Osteoblast (primary cell): ENCODE measurements at places on chromosomes 4 and X. TPM values are rescaled to one million over a fixed set of nuclear protein-coding genes. Genes with fewer than 3 reads are reported as not detected.

GRCh38 chrX:95427389-95427788 is 1257.3 kb upstream of the DIAPH2 start:
- DNase-seq: no peak

- DNase-seq: no peak
Measured at GRCh38 chr4:38164346-38164745, 204.1 kb downstream of the PTTG2 start.

DNA sequence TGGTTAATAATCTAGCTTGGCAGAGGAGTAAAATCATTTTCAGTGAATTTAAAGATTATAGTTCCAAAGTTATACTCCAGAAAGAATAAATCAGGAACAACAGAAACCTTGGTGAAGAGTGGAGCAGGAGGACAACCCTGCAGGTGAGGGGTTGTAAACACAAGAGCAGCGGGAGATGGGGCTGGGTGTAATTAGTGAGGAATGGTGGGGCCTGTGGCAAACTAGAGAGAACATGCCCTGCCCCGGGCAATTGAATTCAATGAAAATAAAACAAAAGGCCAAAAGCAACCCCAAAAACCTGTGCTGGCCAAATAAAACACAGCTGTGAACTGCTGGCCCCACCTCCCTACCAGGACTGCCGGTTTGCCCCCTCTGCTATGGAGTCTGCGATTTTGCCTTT is 325.2 kb downstream of the NR3C2 start:
- DNase-seq: no peak

The POU4F2 gene
- total RNA-seq: not detected in 2 replicates

DNA sequence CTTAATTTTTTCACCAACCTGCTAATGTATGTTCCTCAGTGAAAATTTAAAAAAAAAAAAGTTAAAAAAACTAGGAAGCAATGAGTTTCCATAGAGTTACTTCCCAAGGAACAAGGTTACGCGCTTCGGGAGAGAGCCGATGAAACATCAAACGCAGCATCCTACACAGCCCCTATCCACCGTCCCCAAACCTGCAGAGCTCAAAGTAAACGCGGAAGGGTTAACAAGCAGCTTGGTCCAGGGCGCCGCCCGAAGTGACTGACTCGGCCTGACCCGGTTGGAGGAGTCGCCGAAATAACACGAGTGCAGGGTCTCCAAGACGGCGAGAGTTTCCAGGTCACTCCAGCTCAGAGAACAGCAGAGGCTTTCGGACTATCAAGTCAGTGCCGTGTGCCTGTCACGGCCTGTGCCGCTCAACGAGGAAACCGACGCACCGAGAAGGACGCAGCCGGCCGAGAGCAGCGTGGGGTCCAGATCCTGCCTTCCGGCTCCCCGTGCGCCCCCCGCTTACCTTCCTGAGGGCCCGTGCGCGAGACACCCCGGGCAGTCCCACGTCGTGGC is 512 bp downstream of the NOP14 start:
- DNase-seq: no peak

The FOXR2 gene
- not detected in 2 replicates for total RNA-seq

DNA sequence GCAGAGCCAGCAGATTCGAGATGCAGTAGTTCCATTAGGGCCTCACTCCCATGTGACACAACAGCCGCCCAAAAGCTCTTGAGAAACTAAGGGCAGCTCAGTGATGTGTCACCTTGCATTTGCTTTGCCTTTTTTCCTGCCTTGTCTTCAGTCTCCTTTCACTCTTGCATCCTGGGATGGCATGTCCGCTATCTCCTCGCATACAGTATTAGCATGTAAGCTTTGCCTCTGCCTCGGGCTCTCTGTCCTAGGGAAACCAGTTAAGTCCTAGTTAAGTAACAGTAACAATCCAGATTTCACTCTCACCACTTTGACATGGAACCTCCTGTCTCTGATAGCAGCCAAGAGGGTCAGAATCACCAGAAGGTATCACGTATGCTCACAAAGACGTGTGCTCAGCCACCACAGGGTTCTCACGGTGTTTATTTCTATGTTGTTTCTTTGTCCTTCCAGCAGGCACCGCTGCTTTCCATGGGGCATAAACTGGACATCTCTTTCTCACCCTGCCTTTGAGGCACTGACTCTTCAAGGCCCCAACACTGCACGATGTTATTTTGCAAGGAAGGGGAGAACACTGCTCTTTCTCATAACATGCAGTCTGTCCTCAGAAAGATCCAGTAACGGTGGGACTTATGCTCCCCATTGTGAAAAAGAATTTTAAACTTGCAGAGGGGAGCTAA is 26.7 kb upstream of the SORBS2 start:
- DNase-seq: peak; percentile 19

DNA sequence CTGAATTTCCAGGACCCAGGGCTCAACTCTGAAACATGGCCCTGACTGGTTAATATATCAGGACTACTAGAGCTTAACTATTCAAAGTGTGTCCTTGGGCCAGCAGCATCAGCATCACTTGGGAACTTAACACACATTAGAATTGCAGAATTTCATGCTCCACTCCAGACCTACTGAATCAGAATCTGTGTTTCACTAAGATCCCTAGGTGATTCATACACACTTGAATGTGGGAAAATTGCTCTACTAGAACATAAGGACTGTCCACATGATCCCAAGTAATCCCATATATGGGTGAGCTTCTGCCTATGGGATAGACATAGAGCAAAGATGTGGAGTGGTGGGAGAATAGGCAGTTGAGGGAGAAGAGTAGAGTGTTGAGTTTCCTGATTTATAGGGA is 192.5 kb upstream of the CLNK start:
- no peak for DNase-seq

The UVSSA gene
- total RNA-seq: 12.7 and 14.8 TPM in 2 replicates

DNA sequence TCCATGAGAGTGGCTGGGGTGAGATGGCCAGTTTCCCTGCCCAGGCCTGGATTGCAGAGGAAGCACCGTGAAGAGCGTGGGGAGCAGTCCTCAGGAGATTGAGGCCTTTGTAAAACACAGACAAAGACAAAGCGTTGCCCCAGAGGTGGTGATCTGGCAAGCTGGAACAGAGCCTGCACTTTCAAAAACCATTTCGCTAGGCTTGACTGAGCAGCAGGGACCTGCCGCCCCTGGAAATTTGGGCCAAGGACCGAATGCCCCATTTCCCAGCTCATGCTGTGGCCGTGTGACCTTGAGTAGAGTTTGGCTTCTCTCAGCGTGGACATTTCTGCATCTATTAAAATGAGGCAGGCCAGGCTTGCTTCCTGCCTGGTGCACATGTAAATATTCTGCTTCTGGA is 381.4 kb downstream of the BCOR start:
- DNase-seq: no peak

DNA sequence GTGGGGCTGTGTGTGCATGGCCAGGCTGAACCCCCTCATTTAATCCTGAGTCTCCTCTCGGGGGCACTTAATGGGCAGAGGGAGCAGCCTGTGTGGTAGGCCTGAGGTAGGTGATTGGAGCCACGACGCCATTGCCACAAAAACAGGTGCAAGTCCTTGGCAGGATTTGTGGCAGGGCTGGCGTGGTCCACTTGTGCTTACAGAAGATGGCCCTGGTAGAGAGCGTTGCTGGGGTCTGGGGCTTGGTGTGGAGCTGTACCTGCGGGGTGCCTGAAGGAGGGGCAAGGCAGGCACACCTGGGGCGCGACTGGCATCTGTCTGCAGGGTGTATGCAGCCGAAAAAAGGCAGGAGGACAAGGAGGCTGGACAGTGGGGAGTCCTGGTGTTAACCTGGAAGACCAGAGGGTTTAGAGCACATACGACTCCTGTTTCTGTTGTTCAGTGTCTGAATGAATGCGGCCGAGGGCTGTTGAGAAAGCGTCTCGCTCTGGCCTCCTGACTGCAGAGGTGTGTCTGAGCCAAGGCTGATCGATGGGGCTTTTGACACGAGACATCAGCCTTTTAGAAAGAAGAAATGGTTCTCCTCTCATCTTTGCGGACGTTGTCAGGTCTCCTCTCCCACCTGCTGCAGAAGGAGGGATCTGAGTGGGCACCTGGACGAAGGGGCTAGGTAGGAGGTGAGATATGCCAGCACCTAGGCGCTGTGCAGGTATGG is 52.0 kb downstream of the TBC1D14 start:
- peak; percentile 35 for DNase-seq

DNA sequence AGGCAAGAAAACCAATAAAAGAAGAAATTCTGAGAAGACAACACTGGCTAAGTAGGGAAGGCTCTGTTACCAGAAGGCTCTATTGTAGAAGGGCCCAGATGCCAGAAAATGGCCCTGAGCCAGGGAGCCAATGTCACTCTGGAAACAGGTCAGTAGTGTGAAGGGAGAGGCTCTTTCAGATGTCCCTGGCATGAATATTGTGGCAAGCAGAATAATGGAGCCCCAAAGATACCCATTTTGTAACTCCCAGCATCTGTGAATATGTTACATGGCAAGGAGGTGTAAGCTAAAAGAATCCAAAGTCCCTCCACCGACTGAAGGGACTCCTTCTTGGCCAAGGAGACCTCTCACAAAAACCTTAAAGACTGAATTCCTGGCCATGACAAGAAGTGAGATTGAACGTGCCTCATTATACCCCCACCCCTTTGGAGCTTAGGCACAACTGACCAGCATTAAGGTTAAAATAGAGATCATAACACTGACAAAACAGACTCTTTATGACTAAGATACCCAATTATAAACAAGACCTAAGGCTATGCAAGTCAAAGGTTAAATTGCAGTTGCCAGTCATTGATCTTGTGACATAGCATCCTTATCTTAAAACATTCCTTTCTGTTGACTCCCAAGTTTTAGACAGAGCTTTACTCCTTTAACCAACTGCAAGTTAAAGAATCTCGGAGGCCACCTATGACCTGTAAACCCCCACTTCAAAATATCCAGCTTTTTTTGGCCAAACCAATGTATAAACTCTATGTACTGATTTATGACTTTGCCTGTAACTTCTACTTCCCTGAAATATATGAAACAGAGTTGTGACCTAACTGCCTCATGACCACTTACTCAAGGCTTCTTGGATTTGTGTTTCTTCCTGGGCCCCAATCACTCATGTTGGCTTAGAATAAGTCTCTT is 42.2 kb upstream of the SMIM10 start:
- no peak for DNase-seq
